ENCODE measurements at places on chromosomes 5 and 9.
A peak's percentile ranks its signal among the peaks of the same experiment; 100 is the strongest.

GRCh38 chr5:67021031-67021430 lies 175.6 kb downstream of the CD180 start:
- no peak for DNase-seq

GRCh38 chr9:109351032-109351431 lies 30.2 kb upstream of the EPB41L4B start:
- DNase-seq = no peak

DNA sequence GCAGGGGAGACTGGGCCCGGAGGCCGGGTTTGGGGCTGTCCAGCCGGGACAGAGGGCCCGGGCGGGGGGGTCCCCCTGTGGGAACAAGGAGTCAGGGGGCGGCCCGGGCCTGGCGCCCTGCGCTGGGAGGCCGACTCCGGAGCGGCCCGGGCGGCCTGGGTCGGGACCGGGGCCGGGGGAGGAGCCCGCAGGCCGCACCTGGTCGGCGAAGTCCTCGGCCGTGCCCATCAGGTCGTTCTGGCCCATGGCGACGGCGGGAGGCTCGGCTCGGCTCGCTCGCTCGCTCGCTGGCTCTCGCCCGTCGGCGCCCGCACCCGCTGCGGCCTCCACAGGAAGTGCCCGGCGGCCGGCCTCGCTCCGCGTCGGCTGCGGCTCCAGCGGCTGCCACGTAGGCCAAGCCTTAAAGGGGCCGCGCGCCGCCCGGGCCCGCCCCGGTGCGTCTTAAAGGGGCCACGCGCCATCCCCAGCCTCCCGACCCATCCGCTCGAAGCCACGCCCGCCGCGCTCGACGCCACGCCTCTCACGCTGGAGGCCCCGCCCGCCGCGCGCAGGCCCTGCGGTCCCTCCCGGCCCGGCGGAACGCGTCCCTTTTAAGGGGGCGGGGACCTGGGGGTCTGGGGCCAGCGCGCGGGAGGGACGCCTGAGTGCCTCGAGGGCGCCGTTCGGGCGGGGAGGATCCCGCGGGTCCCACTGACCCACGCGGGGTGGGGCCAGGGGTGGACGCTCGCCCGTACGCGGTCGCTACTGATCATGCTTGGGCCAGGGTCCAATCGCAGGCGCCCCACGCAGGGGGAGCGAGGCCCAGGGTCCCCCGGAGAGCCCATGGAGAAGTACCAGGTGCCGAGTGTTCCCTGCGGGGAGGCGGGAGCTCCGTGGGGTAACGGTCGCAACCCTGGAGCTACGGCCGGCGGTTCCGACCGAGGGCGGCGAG lies at the start of the genes STKLD1 and SURF4:
Gene STKLD1, plus strand, starts transcription at position 643 of the 931 bp plus-strand sequence. Its CDS starts 108 bp downstream, at position 751.
Gene SURF4, minus strand, starts transcription at position 337 of the 931 bp plus-strand sequence. Its CDS starts 91 bp downstream, at position 246.
- peak; percentile 93 for DNase-seq

- DNase-seq = no peak
These were observed 332.4 kb upstream of the EFNA5 start for GRCh38 chr5:108003178-108003577.

DNA sequence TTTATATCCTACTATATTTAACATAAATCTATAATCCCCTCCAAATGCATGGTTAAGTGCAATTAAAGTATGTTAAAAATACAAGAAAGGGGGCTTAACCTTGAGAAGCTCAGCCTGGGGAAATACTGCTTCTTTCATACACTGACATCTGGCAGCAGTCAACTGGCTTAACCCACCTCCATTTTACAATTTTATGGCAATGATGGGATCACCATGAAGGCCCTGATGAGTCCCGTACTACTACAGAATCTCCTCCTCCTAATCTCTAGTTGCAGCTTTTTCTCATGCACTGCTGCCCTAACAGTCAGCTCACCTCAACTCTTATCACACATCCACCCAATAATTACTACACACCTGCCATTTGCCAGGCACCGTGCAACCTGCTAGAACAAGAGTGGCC lies 40.9 kb downstream of the ZNF608 start:
- DNase-seq = no peak

- no peak for DNase-seq
These were observed 382.9 kb downstream of the TMEM232 start for GRCh38 chr5:110343616-110344015.

GRCh38 chr5:156588306-156588705 lies 261.3 kb downstream of the SGCD start:
- no peak for DNase-seq

DNA sequence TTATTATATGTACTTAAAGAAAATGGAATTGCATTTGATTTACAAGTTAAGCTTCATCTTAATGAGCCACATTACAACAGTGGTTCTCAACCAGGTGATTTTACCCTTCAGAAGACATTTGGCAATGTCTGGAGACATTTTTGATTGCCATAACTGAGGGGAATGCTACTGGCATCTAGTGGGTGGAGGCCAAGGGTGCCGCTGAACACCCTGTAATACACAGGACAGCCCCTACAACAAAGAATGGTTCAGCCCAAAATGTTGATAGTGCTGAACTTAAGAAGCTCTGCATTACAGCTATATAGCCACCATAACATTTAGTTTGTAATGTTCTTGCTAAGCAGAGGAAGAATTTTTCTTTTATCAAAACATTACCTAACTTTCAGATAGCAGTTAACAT lies 103.1 kb downstream of the PAM start:
- DNase-seq = no peak

GRCh38 chr5:89028595-89029285 lies 145.8 kb upstream of the MEF2C start:
- no peak for DNase-seq

- DNase-seq = no peak
These were observed 44.4 kb upstream of the ELOVL7 start for GRCh38 chr5:60888359-60889061.

GRCh38 chr9:83061990-83062650 lies 822 bp downstream of the RASEF start:
- no peak for DNase-seq

DNA sequence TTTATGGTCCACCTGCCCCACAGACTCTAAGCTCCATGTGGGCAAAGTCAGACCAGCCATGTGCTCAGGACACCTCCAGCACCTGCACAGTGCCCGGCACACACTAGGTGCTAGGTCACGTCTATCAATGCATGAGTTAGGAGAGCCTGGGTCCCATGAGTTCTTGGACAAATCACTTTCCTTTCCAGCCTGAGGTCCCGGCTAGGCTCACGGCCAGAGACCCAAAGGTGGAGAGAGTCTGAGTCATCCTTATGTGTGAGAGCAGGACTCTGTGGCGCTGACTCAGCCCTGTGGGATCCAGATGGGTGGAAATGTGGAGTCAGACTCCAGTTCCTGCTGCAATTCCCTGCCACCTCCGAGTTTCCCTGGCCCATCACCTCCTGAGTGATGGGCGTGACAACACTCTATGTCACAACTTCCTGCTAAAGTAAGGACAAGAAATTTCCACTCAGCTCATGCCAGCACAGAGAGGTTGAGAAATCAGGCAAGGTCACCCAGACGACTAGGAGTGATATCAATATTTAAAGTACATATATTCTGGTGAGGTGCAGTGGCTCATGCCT lies 2.5 kb upstream of the ST6GALNAC4 start:
- no peak for DNase-seq

- DNase-seq = no peak
These were observed 226.9 kb downstream of the CEMIP2 start for GRCh38 chr9:71541436-71541835.

- DNase-seq = no peak
These were observed 53.2 kb downstream of the IPPK start for GRCh38 chr9:92616655-92617111.

DNA sequence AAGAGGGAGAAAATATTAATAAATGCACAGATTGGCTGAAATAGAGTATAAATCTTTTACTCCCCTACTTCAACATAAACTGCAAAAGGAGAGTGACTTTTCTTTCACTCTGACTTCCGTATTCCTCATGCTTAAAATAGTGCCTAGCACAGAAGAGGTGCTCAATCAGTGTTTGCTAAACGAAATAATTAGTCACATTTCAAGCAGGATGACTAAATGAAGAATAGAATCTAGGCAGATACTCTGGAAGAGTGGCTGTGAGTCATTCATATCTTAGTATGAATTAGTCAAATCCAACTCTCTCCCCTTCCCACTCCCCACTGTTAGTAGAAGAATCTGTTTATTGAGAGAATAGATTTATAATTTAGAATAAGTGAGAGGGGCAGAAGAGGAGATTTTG lies 4.8 kb downstream of the CD274 start:
- no peak for DNase-seq

DNA sequence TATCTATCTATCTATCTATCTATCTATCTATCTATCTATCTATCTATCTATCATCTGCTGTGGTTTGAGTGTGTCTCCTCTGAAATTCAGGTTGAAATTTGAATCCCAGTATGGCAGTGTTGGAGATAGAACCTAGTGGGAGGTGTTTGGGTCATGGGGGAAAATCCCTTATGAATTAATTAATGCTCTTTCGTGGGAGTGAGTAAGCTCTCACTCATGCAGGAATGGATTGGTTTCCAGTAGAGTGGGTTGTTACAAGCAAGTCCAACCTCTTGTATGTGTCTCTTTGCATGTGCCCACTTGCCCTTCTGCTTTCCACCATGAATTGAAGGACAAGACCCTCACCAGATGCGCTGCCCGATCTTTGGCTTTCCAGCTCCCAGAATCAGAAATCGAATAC lies 113.0 kb downstream of the ANXA1 start:
- DNase-seq = no peak

GRCh38 chr9:109477258-109478050 lies 20.7 kb downstream of the PTPN3 start:
- DNase-seq = no peak

DNA sequence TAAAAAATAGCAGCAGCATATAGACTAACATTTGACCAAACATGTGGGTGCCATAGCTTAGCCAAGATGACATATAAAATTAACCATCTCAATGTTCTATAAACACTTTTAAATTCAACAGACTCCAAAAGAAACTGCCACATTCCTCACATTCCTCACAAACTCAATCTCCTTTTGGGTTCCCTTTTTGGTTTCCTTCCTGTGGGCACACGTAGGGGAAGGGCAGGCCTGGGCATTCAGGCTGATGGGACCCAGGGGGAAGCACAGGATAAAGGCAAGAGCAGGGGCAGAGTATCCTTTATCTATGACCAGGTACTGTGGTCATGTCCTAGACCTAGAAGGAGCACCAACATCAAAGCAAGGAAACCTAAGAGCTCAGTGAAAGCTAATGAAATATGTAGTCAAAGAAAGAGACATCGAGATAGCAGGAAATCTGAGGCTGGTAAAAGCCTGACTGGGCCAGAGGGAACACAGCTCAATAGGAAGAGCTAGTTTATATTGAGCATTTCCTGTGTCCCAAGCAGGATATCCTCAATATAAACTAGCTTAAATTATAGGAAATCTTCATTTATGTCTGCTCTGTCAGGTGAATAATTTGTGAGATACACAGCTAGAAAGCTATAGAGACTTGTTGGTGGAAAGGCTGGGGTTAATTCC lies 13.6 kb upstream of the ERAP1 start:
- no peak for DNase-seq

- DNase-seq = no peak
These were observed 9.4 kb upstream of the TNFAIP8 start for GRCh38 chr5:119346394-119346793.

GRCh38 chr5:38650540-38650939 lies 94.1 kb upstream of the LIFR start:
- no peak for DNase-seq
